Occipital lobe (tissue), 3 donors: ENCODE measurements at places on chromosomes 6 and 20. TPM values are rescaled to one million over a fixed set of nuclear protein-coding genes. Genes with fewer than 3 reads are reported as not detected.

The ADA gene
- total RNA-seq, result 1.7 TPM

The C20orf202 gene
- total RNA-seq, result 0.16 TPM

The CST5 gene
- total RNA-seq, result not detected

The KCNK16 gene
- not detected for total RNA-seq

The COL19A1 gene
- total RNA-seq, result 5.9 TPM

The EIF6 gene
- total RNA-seq, result 58.3 TPM

The XKR7 gene
- 12.6 TPM for total RNA-seq

The TCFL5 gene
- 12.3 TPM for total RNA-seq

The GABRR2 gene
- total RNA-seq, result 0.16 TPM

The FAXC gene
- 49.3 TPM for total RNA-seq

The TRIM15 gene
- not detected for total RNA-seq

The CLVS2 gene
- total RNA-seq, result 56.1 TPM

The NTSR1 gene
- total RNA-seq, result 6.7 TPM
